Endodermal cell (in vitro differentiated cells): ENCODE measurements at places on chromosomes 12 and 14. TPM values are rescaled to one million over a fixed set of nuclear protein-coding genes. Genes with fewer than 3 reads are reported as not detected.
A peak's percentile ranks its signal among the peaks of the same experiment; 100 is the strongest.

GRCh38 chr14:101797856-101798255 lies 36.3 kb downstream of the PPP2R5C start:
- no peak overlapping the region for H3K4me3 ChIP-seq
- DNase-seq = no peak
- H3K36me3 ChIP-seq = no peaks in the 10 kb centered on the region
- H3K27ac ChIP-seq = no peak overlapping the region
- no peaks in the 10 kb centered on the region for H3K27me3 ChIP-seq

- H3K4me3 ChIP-seq = no peak overlapping the region
- no peak overlapping the region for H3K27ac ChIP-seq
- no peaks in the 10 kb centered on the region for H3K4me1 ChIP-seq
- H3K36me3 ChIP-seq = peaks cover 54% of the 10 kb centered on the region
These were observed 66.4 kb downstream of the ATXN2 start for GRCh38 chr12:111532751-111533150.

- H3K27me3 ChIP-seq = peaks cover 19% of the 10 kb centered on the region
- DNase-seq = no peak
- H3K4me1 ChIP-seq = no peaks in the 10 kb centered on the region
These were observed 6.6 kb downstream of the PPP4R4 start for GRCh38 chr14:94180655-94181271.

DNA sequence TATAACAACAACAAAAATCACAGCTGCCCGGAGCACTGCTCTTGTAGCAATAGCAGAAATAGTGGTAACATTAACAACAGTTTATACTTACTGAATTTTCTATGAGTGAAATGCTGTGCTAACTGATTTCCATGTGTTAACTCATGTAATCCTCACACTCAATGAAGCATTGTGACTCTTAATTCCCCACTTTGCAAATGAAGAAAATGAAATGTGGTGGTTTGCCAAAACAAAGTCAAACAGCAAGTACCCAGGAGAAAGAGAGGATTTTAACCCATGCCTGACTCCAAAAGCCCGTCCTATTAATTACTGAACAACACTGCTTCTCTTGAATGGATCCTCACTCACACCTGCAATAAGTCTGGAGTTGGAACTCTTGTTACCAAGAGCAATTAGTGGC lies 123.5 kb downstream of the MED13L start:
- H3K4me1 ChIP-seq = peaks cover 17% of the 10 kb centered on the region
- DNase-seq = peak; percentile 37
- no peak overlapping the region for H3K27ac ChIP-seq
- H3K27me3 ChIP-seq = no peaks in the 10 kb centered on the region
- H3K4me3 ChIP-seq = peak overlapping the region; percentile 5
- no peaks in the 10 kb centered on the region for H3K36me3 ChIP-seq

- no peaks in the 10 kb centered on the region for H3K36me3 ChIP-seq
- H3K4me1 ChIP-seq = peaks cover 12% of the 10 kb centered on the region
- H3K27ac ChIP-seq = no peak overlapping the region
- no peak overlapping the region for H3K4me3 ChIP-seq
- no peaks in the 10 kb centered on the region for H3K27me3 ChIP-seq
These were observed 18.6 kb upstream of the PTGR2 start for GRCh38 chr14:73833034-73833433.

DNA sequence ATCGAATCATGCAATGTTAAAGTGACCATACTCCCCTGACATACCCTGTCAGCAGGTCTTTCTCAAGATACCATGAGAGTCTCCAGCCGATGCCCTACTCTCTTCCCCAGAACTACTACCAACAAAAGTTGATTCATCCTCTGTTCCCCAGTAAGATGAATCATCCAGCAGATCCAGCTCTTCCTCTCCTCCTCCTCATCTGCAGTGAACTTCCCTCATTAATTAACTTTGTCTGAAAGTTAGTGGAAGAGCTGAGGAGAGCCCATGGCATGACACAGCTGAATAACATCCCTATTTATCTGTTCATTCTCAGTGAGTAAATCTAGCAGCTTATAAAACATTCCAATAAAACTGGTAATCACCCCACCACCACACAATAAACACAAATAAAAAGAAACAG lies 213.4 kb downstream of the EGLN3 start:
- H3K27ac ChIP-seq = no peak overlapping the region
- no peak for DNase-seq
- H3K4me3 ChIP-seq = no peak overlapping the region
- no peaks in the 10 kb centered on the region for H3K36me3 ChIP-seq
- no peaks in the 10 kb centered on the region for H3K4me1 ChIP-seq

GRCh38 chr12:104590022-104590421 lies 133.3 kb downstream of the CHST11 start:
- no peak overlapping the region for H3K4me3 ChIP-seq
- H3K4me1 ChIP-seq = no peaks in the 10 kb centered on the region
- peaks cover 3% of the 10 kb centered on the region for H3K36me3 ChIP-seq
- H3K27me3 ChIP-seq = no peaks in the 10 kb centered on the region
- DNase-seq = no peak

DNA sequence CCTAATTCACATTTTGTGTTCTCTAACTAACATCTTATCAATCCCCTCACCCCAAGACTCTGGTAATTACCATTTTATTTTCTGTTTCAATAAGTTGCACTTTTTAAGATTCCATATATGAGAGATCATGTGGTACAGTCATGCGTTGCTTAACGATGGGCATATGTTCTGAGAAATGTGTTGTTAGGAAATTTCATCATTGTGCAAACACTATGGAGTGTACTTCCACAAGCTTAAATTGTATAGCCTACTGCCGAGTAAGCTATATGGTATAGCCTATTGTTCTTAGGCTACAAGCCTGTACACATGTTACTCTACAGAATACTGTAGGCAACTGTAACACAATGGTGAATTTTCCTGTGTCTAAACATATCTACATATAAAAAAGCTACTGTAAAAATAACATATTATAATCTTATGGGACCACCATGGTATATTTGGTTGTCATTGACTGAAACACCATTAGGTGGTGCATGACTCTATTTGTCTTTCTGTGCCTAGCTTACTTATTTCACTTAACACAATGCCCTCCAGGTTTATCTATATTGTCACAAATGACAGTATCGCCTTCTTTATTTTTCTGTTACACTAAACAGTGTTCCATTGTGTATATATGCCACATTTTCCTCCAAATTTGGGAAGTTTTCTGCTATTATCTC lies 473.4 kb upstream of the LMO3 start:
- no peak overlapping the region for H3K4me3 ChIP-seq
- no peaks in the 10 kb centered on the region for H3K36me3 ChIP-seq
- no peak overlapping the region for H3K27ac ChIP-seq
- DNase-seq = no peak
- H3K4me1 ChIP-seq = no peaks in the 10 kb centered on the region
- no peaks in the 10 kb centered on the region for H3K27me3 ChIP-seq

PIWIL1 gene
- not detected in 2 replicates for total RNA-seq

DNA sequence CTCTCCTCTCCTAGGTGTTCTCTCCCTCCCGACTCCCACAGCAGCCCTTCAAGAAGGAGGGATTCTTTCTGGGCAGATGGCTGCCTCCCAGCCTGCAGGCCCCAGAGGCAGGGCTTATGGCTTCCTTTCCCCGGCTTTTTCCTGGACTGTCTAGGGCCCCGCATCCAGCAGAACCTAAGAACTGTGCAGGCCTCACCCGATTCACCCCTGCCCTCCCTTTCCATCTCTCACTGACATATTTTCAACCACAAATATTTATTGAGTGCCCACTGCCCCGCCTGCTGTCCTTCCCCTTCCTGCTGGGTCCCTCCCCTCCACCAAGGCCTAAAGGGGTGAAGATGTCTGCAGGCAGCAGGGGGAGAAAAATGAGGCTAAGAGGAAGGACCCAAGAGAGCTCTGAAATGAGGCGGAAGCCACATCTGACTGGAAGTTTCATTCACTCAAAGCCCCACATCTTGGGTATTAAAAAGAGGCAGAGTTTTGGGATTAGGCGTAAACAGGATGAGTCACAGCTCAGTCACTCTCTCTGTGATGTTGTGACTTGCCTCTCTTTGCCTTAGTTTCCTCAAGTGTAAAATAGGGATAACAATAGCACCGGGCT lies 2.9 kb downstream of the SCNN1A start:
- peak overlapping the region; percentile 48 for H3K4me3 ChIP-seq
- H3K4me1 ChIP-seq = peaks cover 34% of the 10 kb centered on the region

HOXC11 gene
- not detected in 2 replicates for total RNA-seq

- DNase-seq = peak; percentile 49
- no peaks in the 10 kb centered on the region for H3K27me3 ChIP-seq
- no peaks in the 10 kb centered on the region for H3K36me3 ChIP-seq
- no peak overlapping the region for H3K4me3 ChIP-seq
- H3K4me1 ChIP-seq = no peaks in the 10 kb centered on the region
- no peak overlapping the region for H3K27ac ChIP-seq
These were observed 1059.8 kb downstream of the TMEM121 start for GRCh38 chr14:106586098-106586704.

TAS2R31 gene
- 5.9 and 12.4 TPM in 2 replicates for total RNA-seq

CCDC196 gene
- not detected in 3 replicates for total RNA-seq

GSC gene
- 94.4 and 108 TPM in 2 replicates for total RNA-seq

DNA sequence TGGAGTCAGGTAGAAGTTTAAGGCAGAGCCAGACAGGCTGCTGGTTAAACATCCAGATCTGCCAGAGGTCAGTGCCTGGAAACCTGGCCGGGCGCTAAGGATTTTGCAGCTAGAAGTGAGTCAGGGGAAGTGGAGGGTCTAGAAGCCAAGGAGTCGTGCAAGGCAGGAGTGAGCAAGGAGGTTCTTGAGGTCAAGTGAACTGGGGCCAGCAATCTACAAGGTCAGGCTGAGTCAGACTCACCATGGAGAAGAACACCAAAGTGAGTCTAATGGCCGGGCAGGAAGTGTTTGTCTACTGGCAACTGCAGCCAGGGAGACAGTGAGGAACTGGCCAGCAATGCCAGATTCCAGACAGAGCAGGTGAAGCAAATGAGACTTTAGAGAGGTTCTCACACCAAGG lies 628.2 kb downstream of the ETNK1 start:
- no peak for DNase-seq
- H3K4me3 ChIP-seq = no peak overlapping the region
- no peaks in the 10 kb centered on the region for H3K27me3 ChIP-seq
- H3K36me3 ChIP-seq = no peaks in the 10 kb centered on the region
- H3K4me1 ChIP-seq = no peaks in the 10 kb centered on the region

ENDOU gene
- total RNA-seq = not detected in 2 replicates

DNA sequence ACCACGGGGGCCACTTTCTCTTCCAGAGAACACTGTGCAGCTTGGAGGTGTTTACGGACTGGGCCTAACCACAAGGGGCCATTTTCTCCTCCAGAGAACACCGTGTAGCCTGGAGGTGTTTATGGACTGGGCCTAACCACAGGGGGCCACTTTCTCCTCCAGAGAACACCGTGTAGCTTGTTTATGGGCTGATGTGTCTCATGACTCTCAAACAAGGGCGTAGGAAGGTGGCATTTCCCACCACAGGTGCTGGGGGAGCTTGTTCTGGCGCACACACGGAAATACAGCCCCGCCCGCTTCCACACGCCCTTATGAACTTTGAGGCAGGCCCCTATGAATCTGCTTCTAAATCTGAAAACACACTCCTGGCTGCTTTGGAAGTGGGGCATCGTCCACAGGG lies 174.6 kb upstream of the SFSWAP start:
- H3K27me3 ChIP-seq = no peaks in the 10 kb centered on the region
- no peak for DNase-seq
- no peak overlapping the region for H3K27ac ChIP-seq
- H3K4me3 ChIP-seq = no peak overlapping the region

DNA sequence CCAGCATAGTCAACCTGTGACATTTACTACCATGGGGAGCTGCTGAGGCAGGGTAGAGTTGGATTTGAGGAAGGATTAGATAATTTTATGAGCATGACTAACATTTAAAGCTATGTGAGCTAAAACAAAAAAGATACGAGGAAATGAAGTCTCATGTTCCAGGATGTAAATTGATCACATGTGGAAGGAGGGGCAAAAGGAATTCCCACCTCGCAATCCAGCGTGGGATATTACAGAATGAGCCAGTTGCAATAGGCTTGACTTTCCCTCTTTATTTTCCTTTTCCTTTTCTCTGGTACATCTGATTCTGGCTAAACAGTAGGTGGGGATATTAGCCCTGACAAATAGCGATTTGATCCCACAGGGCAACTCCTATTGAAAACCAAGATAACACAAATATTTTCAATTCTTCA lies 214.9 kb upstream of the HMGA2 start:
- no peaks in the 10 kb centered on the region for H3K27me3 ChIP-seq
- H3K27ac ChIP-seq = no peak overlapping the region
- no peak for DNase-seq
- H3K4me3 ChIP-seq = no peak overlapping the region
- no peaks in the 10 kb centered on the region for H3K36me3 ChIP-seq

DNA sequence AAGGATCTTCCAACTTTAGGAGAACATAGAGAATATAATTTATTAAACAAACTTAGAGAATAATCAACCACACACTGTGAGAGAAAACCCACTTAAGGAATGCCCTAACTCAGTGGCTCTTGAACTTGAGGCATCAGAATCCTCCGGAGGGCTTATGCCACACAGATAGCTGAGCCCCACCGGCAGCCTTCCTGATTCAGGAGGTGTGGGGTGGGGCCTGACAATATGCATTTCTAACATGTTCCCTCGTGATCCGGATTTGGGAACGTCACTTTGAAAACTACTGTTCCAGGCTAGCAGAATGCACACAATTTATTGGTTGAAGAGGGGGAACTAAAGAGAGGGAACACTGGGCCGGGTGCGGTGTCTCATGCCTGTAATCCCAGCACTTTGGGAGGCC lies 2.0 kb upstream of the SOAT2 start:
- peaks cover 26% of the 10 kb centered on the region for H3K27me3 ChIP-seq
- peaks cover 27% of the 10 kb centered on the region for H3K4me1 ChIP-seq
- DNase-seq = peak; percentile 28
- no peak overlapping the region for H3K27ac ChIP-seq
- no peak overlapping the region for H3K4me3 ChIP-seq

CLMN gene
- total RNA-seq = 8.0 to 16.8 TPM (median 9.5 TPM) in 3 replicates
